ENCODE measurements at places on chromosomes 2 and 18.

DNA sequence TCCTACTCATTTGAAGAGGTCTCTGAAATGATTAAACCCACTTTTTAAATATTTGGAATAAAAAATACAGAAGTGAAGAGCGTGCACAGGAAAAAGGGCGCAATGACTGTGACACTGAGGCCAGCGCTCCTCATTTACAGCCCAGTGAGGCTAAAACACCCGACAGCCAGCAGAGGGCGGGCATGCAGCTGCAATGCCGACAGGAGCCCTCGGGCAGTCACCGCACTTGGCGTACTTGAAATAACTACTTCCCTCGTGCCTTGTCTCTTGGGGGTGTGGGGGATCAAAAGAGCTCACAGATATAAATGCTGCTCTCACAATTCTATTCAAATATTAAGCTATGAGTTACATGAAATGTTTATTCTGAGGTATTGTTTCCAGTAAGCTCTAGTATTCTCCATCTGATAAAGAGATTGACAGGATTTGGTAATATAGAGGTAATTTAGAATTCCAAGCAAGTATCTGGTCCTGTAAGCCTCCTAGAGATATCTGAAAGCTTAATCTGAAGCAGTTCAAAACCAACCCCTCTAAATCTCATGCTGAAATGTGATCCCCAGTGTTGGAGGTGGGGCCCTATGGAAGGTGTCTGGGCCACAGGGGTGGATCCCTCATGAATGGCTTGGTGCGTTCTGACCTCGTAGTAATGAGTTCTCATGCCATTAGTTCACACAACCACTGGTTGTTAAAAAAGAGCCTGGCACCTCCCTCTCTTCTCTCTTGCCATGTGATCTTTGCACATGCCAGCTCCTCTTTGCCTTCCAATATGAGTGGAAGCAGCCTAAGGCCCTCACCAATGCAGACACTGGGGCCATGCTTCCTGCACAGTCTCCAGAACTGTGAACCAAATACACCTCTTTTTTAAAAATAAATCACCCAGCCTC is 93.6 kb downstream of the ZAP70 start:
- peak; percentile 86 for DNase-seq

- no peak for DNase-seq
Measured at GRCh38 chr2:217469203-217469810, 533.5 kb downstream of the TNS1 start.

DNA sequence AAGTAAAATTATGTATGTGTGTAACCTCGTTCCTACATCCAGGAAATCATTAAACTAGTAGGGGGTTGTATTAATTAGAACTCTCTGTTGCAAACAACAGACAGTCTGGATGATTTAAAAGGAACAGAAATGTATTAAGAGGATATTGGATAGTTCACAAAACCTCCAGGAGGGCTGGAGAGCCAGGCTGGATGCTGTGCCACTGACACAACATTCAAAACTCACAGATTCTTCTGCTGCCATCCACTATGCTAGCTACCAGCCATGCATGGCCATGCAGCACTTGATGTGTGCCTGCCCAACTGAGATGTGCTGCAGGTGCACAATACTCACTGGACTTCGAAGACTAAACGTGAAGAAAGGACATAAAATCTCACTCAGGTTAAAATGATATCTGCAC is 48.2 kb upstream of the SH3RF3 start:
- DNase-seq, result no peak

DNA sequence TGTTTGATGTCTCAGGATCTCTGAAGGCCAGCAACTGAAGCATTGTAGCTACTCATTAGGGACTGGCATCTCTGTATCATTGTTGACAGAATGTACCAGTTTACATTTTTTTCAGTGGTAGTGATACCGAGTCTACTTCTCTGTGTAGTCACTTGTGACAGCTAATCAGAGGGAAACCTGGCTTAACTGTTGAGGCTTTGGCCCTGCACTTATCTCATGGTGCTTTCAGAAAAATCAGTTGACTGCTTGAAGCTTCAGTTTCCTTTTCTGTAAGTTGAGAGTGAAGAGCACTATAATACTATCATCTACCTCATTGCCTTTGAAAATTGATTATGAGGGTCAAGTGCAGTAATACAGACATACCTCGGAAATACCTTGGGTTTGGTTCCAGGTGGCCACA is 90.0 kb downstream of the COMMD1 start:
- DNase-seq, result no peak

- no peak for DNase-seq
Measured at GRCh38 chr2:142462306-142462705, 331.5 kb upstream of the LRP1B start.

Measured in posterior cingulate gyrus (tissue), 11 donors.